ENCODE measurements at places on chromosomes 11 and 22.
A peak's percentile ranks its signal among the peaks of the same experiment; 100 is the strongest.

DNA sequence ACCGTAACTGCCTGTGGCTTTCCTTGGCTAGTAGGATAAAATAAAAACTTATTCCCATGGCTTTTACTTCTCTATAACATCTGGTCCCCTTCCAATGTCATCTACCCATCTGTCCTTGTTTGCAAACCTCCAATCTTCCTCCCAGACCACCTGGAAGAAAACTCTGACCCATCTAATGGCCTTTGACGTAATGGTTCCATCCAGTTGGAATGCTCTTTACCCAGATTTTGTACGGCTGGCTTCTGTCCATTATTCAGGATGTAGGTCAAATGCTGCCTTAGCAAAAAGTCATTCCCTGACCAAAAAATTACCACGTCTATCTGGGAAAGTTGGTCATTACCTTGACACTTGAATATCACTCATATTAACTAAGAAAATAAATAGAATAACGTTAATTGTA, 577.9 kb upstream of the ANO5 start:
- no peak for DNase-seq
- no peaks in the 10 kb centered on the region for H3K27me3 ChIP-seq
- H3K4me3 ChIP-seq, result no peak overlapping the region
- no peaks in the 10 kb centered on the region for H3K4me1 ChIP-seq

- H3K27ac ChIP-seq, result no peak overlapping the region
- no peaks in the 10 kb centered on the region for H3K36me3 ChIP-seq
- DNase-seq, result no peak
- H3K4me1 ChIP-seq, result no peaks in the 10 kb centered on the region
- no peak overlapping the region for H3K4me3 ChIP-seq
Observed at GRCh38 chr22:28283068-28283654, 364.1 kb upstream of the PITPNB start.

GRCh38 chr22:41772645-41773044, 27.8 kb upstream of the CCDC134 start:
- H3K4me3 ChIP-seq, result no peak overlapping the region
- no peaks in the 10 kb centered on the region for H3K27me3 ChIP-seq

DNA sequence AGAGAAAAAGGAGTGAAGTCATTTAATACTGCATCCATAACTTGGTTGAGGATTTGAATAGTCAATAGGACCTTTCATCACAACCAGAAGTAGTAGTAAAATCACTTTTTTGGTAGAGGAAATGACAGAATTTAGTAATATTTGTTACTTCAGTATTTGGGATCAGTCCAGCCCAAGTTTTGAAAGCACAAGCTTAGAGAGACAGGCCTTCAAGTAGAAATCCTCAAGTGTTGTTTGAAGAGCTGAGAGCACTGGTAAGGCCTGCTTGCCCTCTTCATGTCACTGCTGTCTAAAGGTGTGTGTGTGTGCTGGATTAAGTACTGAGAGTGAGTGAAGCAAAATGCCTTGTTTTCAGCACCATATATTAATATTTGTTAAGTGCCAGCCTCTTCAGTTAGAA, 137.3 kb downstream of the WNT11 start:
- H3K27me3 ChIP-seq, result no peaks in the 10 kb centered on the region
- no peak overlapping the region for H3K27ac ChIP-seq
- no peak for DNase-seq
- H3K36me3 ChIP-seq, result no peaks in the 10 kb centered on the region
- H3K4me1 ChIP-seq, result no peaks in the 10 kb centered on the region
- no peak overlapping the region for H3K4me3 ChIP-seq

DNA sequence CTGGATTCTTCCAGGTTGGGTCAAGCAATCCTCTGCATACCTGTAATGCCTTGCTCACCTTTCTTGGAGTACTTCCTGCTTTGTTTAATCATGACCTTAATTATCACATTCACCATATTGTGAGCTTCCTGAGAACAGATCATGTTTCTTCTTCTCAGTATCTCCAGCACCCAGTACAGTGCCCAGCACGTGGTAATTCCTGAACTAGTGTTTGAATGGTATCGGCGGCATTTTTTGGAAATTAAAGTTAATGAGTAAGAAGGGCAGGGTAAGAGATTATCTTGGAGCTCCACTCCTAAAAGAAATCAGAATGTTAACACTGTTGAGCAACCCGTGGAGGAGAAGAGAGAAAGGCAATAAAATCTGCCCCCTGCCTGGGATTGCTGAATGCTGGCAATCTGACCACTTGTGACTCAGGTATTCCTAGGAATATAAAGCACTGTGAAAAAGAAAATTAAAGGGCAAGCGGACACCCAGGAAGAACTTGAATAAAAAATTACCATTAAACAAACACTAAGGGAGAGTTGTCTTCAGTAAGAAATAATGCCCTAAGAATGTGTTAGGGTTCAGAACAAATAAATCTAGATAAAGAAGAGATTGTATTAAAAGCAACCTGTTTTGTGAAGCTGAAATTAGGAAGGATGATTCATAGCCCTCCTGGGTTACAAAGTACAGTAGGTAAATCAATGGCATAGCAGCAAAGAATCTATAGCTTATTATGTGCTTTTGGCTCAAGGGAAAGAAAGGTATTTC, 92.9 kb downstream of the PDHX start:
- H3K27me3 ChIP-seq, result no peaks in the 10 kb centered on the region
- peaks cover 3% of the 10 kb centered on the region for H3K4me1 ChIP-seq
- no peaks in the 10 kb centered on the region for H3K36me3 ChIP-seq
- no peak overlapping the region for H3K4me3 ChIP-seq

GRCh38 chr11:57647372-57647771, 2.3 kb downstream of the YPEL4 start:
- DNase-seq, result peak; percentile 50
- no peaks in the 10 kb centered on the region for H3K27me3 ChIP-seq
- peak overlapping the region; percentile 62 for H3K4me3 ChIP-seq
- peaks cover 8% of the 10 kb centered on the region for H3K36me3 ChIP-seq
- H3K4me1 ChIP-seq, result peaks cover 19% of the 10 kb centered on the region

GRCh38 chr22:39931251-39931650, 28.9 kb upstream of the TMA7B start:
- no peak overlapping the region for H3K27ac ChIP-seq
- H3K36me3 ChIP-seq, result no peaks in the 10 kb centered on the region
- H3K4me3 ChIP-seq, result no peak overlapping the region
- no peak for DNase-seq

DNA sequence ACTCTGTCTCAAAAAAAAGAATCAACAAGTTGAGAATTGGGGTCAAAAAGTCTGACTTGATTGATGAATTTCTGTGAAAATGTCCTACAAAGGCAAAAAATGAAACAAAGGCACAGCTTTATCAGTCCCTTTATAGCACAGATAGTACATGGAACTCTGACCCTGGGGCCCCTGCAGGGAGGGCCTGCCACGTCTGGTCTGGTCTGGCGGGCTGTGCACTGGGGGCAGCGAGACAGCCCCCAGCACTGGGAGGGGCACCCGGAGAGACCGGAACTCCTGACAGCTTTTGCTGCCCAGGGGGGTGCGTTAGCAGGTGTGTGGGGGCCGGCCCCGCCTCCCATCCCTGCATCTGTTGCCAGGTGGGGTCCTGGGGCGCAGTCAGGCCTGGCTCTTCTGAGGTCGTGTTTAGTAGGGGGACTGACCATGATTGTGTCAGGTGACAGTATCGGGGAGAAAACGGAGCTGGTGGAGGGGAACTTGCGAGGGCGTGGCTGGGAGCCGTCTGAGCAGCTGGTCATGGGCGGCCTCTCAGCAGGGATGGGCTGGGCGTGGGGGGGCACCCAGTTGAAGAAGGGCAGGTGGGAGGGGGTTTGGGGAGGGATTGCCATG, 51.7 kb downstream of the GRAMD4 start:
- H3K4me1 ChIP-seq, result no peaks in the 10 kb centered on the region
- no peak overlapping the region for H3K27ac ChIP-seq
- no peak for DNase-seq
- peaks cover 10% of the 10 kb centered on the region for H3K36me3 ChIP-seq
- H3K4me3 ChIP-seq, result no peak overlapping the region

DNA sequence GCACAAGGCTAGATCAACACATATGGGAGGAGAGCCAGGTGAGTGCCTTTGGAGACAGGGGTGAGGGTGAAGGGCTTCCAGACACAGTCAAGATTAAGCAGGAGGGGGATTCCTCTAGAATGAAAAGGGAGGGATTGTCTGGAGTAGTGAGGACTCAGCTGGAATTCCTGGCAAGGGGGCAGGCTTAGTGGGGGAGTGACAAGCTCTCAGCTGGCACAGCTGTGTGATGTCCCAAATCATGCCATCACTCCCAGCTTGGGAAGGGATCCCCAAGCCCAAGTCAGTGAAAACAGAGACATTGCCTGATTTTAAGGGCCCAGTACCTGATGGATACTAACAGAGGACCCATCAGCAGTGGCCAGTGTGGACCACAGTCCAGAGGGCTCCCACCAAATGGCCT, 119.0 kb downstream of the MPPED2 start:
- H3K4me1 ChIP-seq, result no peaks in the 10 kb centered on the region
- H3K27me3 ChIP-seq, result no peaks in the 10 kb centered on the region
- no peaks in the 10 kb centered on the region for H3K36me3 ChIP-seq
- no peak overlapping the region for H3K27ac ChIP-seq
